Tongue (tissue), 3 donors: ENCODE measurements at places on chromosomes 11 and 22. TPM values are rescaled to one million over a fixed set of nuclear protein-coding genes. Genes with fewer than 3 reads are reported as not detected.

DNA sequence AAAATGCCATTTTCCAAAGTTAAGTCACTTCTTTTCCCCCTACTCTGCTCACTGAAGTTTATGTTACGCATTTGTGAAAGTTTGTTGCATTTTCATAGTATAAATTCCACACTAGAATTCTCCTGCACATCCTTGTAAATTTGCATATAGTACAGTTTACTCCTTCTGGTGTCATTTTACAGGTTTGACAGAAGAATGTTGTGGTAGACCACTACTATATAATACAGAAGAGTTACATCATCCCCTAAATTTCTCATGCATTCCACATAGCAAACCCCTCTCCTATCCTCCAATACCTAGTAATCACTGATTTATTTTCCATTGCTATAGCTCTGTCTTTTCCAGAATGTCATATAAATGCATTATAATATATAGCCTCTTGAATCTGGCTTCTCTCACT is 64.5 kb downstream of the CCDC73 start:
- DNase-seq = no peak

GRCh38 chr11:65428578-65429067 is 6.0 kb downstream of the NEAT1 start:
- DNase-seq = no peak

DNA sequence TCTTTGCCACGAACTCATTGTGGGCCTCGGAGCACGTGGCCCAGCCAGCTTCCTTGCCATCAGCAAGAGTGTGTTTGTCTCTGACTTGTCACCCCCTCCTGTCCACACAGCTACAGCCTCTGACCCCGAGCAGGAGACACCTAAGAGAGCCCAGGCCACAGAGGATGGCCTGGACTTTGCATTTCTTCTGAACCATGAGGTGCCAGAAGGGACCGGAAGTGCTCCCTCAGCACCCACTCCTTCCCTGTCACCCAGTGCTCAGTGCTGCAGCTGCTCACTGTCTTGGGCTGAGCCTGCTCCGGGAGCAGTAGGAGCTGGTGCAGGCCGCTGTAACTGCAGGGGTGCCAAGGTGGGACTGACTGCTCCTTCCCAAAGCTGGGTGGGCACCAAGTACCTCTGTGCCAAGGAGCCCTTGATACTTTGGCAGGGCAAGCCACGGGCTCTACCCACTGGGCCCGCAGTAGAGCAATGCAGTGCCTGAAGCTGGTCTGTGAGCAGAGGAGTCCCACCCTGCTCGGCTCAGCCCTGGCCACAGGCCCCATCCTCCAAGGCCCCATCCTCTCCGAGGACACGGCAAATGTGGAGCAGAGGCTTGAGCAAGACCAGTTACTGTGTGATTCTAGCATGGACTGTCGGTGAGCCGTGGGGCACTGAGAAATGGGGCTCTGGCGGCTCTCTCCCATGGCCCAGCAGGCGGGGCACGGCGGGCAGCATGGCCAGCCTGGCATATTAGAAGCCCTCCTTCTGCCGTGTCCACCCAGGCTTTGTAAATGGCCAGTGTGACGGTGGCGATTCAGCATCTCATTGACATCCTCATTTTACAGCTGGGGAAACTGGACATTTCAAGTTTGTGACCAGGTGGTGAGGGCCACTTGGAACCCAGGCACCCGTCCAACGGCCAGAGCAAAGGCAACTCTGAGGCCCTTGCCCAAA is 6.3 kb downstream of the GRK2 start:
- no peak for DNase-seq

DNA sequence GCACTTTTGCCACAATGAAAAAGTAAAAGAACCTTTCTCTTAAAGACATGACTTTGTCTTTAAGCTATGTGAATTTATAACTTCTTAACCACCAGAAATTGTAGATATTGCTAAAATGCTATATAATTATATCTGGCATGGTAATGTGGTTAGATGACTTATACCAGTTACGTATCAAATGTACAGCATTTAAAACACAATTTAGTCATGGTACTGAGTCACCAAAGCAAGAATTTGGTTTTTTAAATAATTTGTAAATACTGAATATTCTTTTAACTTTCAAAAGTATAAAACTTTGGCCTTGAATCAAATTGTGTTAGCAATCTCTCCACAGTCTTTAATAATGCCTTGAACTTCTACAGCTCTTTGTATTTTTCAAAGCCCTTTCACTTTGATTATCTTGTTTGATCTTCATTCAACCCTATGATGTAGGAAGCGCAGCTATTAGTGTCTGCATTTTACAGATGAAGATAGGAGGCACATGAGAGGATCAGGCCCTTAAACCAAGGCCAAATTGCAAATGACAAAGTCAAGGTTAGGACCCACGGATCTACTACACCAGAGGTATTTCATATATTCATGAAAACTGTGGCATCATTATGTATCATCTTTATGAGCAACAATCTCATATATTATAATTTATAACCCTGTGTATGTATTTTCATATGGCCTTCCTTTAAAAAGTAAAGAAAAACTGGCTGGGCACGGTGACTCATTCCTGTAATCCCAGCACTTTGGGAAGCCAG is 4.4 kb upstream of the SYTL2 start:
- no peak for DNase-seq

- no peak for DNase-seq
Measured at GRCh38 chr11:64210301-64211020, 3.9 kb downstream of the FERMT3 start.

- no peak for DNase-seq
Measured at GRCh38 chr11:21485426-21485825, 707.5 kb upstream of the ANO5 start.

The KCNQ1 gene
- total RNA-seq = 2.6 TPM

The HDAC10 gene
- 23.4 TPM for total RNA-seq

The OR8B8 gene
- total RNA-seq = not detected
